ENCODE measurements at places on chromosomes 5 and 9.

DNA sequence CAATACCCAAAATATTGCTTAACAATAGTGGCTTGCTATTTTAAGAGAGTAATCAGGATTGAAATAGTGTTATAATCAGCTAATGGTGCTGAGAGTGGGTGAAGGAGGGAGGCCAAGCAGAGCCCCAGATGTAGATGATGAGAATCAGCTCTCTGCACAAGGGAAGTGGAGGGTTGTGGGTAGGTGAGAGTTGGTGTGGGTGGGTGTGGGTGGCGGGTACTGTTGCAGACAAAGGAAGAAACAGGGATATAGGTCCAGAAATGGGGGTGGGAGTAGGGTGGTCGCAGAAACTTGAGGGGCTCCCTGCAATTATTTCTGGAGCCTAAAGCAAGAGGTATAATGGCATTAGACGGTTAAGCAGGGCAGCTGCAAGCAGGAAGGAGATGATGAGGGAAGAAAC is 7.4 kb upstream of the ADCY2 start:
- no peak for DNase-seq
- no peak overlapping the region for H3K27ac ChIP-seq
- H3K4me3 ChIP-seq = no peak overlapping the region
- H3K36me3 ChIP-seq = no peaks in the 10 kb centered on the region

- DNase-seq = peak; percentile 24
- H3K4me3 ChIP-seq = no peak overlapping the region
- no peaks in the 10 kb centered on the region for H3K27me3 ChIP-seq
- no peak overlapping the region for H3K27ac ChIP-seq
- H3K36me3 ChIP-seq = peaks cover 40% of the 10 kb centered on the region
- H3K4me1 ChIP-seq = no peaks in the 10 kb centered on the region
Observed at GRCh38 chr9:100011062-100011681, 87.6 kb downstream of the ERP44 start.

- H3K4me1 ChIP-seq = no peaks in the 10 kb centered on the region
- H3K4me3 ChIP-seq = no peak overlapping the region
- H3K27ac ChIP-seq = no peak overlapping the region
- no peaks in the 10 kb centered on the region for H3K27me3 ChIP-seq
- peaks cover 97% of the 10 kb centered on the region for H3K36me3 ChIP-seq
Observed at GRCh38 chr5:169706071-169706470, 69.0 kb downstream of the DOCK2 start.

DNA sequence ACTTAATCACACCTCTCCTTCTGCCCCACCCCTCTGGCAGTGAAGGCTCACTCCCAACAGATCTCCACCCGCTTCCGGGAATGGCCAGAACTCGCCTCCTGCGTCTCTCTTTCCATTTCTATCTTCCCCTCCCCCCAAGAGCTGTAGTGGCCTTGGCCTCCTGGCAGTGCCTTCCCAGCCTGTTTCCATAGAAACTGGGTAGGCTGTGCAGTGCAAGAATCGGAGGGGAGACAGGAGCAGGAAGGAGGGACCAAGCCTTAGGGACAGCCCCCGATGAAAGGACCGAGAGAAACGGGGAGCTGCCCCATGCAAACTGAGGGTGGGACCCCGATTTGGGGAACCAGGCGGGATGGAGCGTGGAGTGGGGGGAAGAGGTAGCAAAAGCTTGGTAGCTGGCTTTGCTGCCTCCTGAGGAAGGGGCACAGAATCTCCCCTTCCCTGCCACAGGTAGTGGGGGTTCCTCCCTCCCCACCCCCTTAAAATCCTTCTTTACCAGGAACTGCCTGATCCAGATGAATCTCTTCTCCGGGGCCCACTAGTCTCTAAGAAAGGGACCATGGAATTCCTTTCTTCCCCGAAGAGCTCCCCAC is 4.5 kb upstream of the PCDH1 start:
- H3K27ac ChIP-seq = no peak overlapping the region
- peaks cover 11% of the 10 kb centered on the region for H3K4me1 ChIP-seq
- H3K36me3 ChIP-seq = no peaks in the 10 kb centered on the region
- DNase-seq = no peak

- H3K36me3 ChIP-seq = no peaks in the 10 kb centered on the region
- no peak overlapping the region for H3K4me3 ChIP-seq
- H3K4me1 ChIP-seq = no peaks in the 10 kb centered on the region
- H3K27ac ChIP-seq = no peak overlapping the region
- H3K27me3 ChIP-seq = peaks cover 13% of the 10 kb centered on the region
- DNase-seq = no peak
Observed at GRCh38 chr5:135561266-135561665, 17.5 kb downstream of the CXCL14 start.

GRCh38 chr5:170534941-170535340 is 31.1 kb downstream of the KCNIP1 start:
- H3K27ac ChIP-seq = no peak overlapping the region
- H3K4me1 ChIP-seq = no peaks in the 10 kb centered on the region
- H3K27me3 ChIP-seq = peaks cover 18% of the 10 kb centered on the region
- DNase-seq = no peak
- no peak overlapping the region for H3K4me3 ChIP-seq

- H3K27me3 ChIP-seq = no peaks in the 10 kb centered on the region
- H3K4me3 ChIP-seq = no peak overlapping the region
- no peak for DNase-seq
- H3K27ac ChIP-seq = no peak overlapping the region
- H3K4me1 ChIP-seq = no peaks in the 10 kb centered on the region
Observed at GRCh38 chr9:77601476-77602099, 46.5 kb downstream of the GNA14 start.

DNA sequence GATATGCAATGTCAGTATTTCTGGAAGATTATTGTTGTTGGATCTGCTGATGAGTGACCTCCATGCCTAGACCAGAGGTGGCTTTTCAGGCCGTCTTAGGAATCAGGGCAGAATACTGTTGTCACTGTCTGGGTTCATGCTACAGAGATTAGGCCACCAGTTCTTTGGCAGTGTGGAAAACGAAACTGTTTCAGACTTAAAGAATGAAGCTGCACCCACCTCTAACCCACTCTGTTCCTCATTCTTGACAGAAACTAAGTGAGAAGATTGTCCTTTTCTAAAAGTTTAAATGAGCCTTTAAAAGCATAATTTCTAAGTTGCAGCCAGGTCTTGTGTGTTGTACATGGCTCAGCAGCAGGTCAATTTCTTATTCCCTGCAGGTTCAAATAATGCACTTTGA is 444.3 kb downstream of the ENC1 start:
- H3K27ac ChIP-seq = no peak overlapping the region
- H3K4me3 ChIP-seq = no peak overlapping the region
- no peak for DNase-seq
- no peaks in the 10 kb centered on the region for H3K27me3 ChIP-seq

DNA sequence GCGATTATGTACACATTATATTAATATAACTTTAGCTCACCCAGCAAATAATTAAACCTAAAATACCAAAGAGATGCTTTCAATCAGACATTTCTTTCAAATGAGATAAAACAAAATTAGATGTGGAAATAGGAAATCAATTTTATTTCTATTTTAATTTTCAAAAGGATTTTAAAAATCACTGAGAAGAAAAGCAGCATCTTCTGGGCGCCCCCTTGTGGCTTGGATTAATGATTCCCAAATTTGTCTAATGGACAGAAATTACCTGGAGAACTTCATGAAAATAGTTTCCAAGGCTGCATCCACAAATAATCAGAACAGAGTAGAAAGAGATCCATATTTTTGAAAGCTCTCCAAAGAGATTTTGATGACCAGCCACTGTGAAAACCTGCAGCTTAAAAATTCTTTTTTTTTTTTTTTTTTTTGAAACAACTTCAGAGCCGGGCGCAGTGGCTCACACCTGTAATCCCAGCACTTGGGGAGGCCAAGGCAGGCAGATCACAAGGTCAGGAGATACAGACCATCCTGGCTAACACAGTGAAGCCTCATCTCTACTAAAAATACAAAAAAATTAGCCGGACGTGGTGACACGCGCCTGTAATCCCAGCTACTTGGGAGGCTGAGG is 50.9 kb upstream of the CEMIP2 start:
- no peaks in the 10 kb centered on the region for H3K36me3 ChIP-seq
- DNase-seq = peak; percentile 45
- H3K4me1 ChIP-seq = peaks cover 34% of the 10 kb centered on the region
- no peaks in the 10 kb centered on the region for H3K27me3 ChIP-seq
- H3K4me3 ChIP-seq = no peak overlapping the region

GRCh38 chr5:150598821-150599273 is 41.6 kb upstream of the SYNPO start:
- no peak for DNase-seq
- no peaks in the 10 kb centered on the region for H3K36me3 ChIP-seq
- H3K4me3 ChIP-seq = no peak overlapping the region
- H3K27me3 ChIP-seq = peaks cover 3% of the 10 kb centered on the region
- no peak overlapping the region for H3K27ac ChIP-seq

DNA sequence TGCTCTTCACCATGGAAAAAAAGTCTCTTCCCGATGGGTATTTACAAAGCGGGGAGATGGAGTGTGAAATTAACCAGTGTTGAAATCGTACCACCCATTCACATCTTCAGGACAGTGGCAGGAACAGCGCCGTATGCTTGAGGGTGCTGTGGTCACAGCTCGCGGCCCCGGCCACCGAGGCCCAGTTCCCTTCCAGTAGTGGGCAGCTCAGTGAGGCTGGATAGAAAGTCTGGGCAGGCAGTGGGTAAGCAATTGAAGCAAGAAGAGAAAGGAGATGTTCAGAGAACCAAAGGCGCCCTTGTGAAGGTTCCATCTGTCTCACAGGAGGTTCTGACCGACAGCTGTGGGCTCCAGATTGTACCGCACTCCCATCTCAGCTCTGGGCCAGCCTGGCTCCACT is 59.1 kb downstream of the SECISBP2 start:
- H3K27me3 ChIP-seq = no peaks in the 10 kb centered on the region
- no peak overlapping the region for H3K27ac ChIP-seq
- H3K4me3 ChIP-seq = no peak overlapping the region
- peaks cover 14% of the 10 kb centered on the region for H3K4me1 ChIP-seq

DNA sequence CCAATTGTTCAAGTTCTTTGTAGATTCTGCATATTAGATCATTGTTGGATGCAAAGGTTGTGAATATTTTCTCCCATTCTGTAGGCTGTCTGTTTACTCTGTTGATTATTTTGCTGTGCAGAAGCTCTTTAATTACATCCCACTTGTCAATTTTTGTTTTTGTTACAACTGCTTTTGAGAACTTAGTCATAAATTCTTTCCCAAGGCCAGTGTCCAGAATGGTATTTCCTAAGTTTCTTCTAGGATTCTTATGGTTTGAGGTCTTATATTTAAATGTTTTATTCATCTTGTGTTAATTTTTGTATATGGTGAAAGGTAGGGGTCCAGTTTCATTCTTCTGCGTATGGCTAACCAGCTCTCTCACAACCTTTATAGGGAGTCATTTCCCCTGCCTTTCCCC is 116.5 kb downstream of the CPLANE1 start:
- H3K4me1 ChIP-seq = no peaks in the 10 kb centered on the region
- no peak overlapping the region for H3K4me3 ChIP-seq
- H3K27ac ChIP-seq = no peak overlapping the region
- H3K36me3 ChIP-seq = peaks cover 38% of the 10 kb centered on the region
- no peaks in the 10 kb centered on the region for H3K27me3 ChIP-seq

GRCh38 chr9:129185991-129186390 is 7.9 kb upstream of the IER5L start:
- H3K4me1 ChIP-seq = no peaks in the 10 kb centered on the region
- no peak for DNase-seq
- H3K27ac ChIP-seq = no peak overlapping the region
- no peak overlapping the region for H3K4me3 ChIP-seq
- H3K36me3 ChIP-seq = no peaks in the 10 kb centered on the region
- no peaks in the 10 kb centered on the region for H3K27me3 ChIP-seq

DNA sequence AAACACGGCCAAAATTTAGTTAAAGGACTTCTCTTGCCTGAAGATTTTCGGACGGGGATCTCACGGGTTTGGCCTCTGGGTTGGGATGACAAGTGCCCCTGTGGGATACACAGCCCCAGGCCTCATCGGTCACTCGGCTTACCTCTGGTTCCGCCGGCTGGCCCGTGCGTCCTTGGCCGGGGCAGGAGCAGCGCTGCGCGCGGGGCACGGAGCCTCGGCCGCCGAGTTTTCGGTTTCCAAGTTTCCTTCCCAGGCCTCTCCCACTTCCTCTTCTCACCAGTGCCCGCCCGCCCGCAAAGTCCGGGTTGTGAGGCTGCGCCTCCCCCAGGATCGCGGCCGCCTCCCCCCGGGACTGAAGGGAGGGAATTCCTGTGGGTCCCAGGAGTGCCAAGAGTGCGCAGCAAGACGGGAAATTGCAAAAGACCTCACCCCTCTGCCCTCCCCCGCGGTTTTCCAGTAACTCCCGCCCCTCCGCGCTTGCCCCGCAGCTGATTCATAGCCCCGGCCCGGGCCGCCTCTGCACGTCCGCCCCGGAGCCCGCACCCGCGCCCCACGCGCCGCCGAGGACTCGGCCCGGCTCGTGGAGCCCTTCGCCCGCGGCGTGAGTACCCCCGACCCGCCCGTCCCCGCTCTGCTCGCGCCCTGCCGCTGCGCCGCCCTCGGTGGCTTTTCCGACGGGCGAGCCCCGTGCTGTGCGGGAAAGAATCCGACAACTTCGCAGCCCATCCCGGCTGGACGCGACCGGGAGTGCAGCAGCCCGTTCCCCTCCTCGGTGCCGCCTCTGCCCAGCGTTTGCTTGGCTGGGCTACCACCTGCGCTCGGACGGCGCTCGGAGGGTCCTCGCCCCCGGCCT is at the start of gene OSMR:
TSS of gene OSMR (plus strand) at position 487 of the 853 bp plus-strand sequence. CDS start 23,033 bp downstream, outside the sequence.
- H3K36me3 ChIP-seq = no peaks in the 10 kb centered on the region
- no peak within 1 kb of the TSS for H3K4me3 ChIP-seq
- H3K4me1 ChIP-seq = no peaks in the 10 kb centered on the region
- no peak for DNase-seq

GRCh38 chr9:88949961-88950340 is 41.3 kb upstream of the S1PR3 start:
- H3K36me3 ChIP-seq = no peaks in the 10 kb centered on the region
- peaks cover 14% of the 10 kb centered on the region for H3K4me1 ChIP-seq
- no peak overlapping the region for H3K27ac ChIP-seq
- DNase-seq = no peak
- no peaks in the 10 kb centered on the region for H3K27me3 ChIP-seq

DNA sequence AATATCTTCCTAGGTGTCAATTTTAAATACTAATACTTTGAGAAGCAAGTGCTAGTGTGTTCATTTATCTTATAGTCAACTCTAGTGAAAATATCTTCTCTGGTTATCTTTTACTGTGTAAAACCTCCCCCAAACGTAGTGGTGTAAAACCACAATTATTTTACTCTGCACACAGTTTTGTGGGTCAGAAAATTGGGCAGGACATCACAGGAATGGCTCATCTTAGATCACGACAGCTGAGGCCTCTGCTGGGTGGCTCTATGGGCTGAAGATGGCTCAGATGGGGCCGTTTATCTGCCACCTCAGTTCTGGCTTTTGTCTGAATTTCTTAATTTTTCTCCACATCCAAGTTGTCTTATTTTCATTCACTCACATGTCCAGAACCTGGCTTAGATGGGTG is 457.2 kb upstream of the ACTBL2 start:
- H3K27me3 ChIP-seq = no peaks in the 10 kb centered on the region
- H3K4me3 ChIP-seq = no peak overlapping the region
- H3K27ac ChIP-seq = no peak overlapping the region
- H3K4me1 ChIP-seq = no peaks in the 10 kb centered on the region
- no peak for DNase-seq
- H3K36me3 ChIP-seq = no peaks in the 10 kb centered on the region

- no peaks in the 10 kb centered on the region for H3K4me1 ChIP-seq
- H3K36me3 ChIP-seq = no peaks in the 10 kb centered on the region
- DNase-seq = no peak
- no peak overlapping the region for H3K27ac ChIP-seq
- no peaks in the 10 kb centered on the region for H3K27me3 ChIP-seq
Observed at GRCh38 chr5:17398431-17398830, 99.6 kb upstream of the TAF11L2 start.
